ENCODE measurements at places on chromosomes 11 and 22.

GRCh38 chr11:37721485-37721884 is 1123.4 kb upstream of the RAG2 start:
- no peak for DNase-seq

GRCh38 chr11:64036087-64037026 is 626 bp downstream of the FLRT1 start:
- DNase-seq: no peak

DNA sequence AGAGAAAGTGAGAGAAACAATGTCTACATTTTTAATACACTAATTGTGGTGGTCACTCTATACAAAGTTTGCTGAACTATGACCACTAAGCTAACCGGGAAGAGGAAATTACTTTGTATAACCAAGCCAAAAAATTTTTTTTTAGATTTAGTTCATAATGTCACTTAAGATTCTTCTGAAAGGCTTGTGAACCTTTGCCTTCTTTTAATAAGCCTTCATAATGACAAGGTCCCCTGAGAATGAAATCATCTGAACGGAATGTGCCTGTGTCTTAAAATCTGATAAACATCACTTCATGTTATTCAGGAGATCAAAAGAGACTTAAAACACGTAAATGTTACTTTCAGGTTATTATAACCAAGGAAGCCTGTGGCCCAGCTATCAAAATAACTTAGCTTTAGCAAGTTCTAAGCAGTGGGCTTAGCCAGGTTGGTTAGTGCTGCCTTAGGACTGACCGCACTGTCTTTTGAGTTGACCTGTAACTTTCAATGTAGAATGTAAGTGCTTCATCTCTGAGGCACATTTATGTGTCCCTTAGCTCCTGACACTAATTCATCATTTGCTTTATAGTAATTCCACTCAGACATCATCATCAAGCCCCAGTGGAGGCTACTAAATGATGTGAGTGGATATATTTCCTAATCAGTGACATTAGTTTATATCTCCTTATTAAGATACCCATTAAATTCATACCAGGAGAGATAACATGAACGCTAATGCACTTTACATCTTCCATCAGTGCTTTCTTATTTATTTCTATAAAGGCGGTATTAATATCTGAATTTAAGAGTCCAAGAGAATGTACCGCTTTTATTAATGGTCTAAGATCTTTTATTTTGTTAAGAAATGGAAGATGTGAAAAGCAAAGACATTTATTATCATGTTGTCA is 122.5 kb downstream of the WNT11 start:
- no peak for DNase-seq

DNA sequence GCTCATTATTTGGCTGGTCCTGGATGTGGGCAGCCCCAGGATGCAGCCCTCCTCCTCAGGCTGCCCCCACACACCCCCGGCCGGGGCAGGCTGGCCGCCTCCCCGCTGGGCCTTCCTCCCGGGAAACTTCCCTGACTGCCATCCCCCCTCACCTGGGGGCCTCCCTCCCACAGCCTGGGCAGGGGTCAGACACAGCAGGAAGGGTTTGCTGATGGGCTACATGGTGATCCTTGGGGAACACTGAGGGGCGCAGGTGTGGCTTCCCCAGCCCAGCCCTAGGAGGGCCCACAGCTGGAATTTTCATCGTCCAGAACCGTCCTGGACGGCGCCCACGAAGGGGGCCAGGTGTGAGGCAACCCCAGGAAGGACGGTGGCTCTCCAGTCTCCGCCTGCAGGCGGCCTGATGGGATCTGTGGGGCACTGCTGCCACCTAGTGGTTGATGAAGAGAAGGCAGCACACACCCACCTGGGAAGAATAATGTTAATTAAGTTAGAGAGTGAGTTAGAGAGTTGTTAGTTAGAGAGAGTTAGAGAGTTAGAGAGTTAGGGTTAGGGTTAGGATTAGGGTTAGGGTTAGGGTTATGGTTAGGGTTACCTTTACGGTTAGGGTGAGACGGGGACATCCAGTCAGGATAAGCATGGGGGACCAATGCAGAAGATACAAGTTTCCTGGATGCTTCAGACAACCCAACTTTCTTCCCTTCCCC is 75.9 kb upstream of the PRR5 start:
- peak; percentile 88 for DNase-seq

DNA sequence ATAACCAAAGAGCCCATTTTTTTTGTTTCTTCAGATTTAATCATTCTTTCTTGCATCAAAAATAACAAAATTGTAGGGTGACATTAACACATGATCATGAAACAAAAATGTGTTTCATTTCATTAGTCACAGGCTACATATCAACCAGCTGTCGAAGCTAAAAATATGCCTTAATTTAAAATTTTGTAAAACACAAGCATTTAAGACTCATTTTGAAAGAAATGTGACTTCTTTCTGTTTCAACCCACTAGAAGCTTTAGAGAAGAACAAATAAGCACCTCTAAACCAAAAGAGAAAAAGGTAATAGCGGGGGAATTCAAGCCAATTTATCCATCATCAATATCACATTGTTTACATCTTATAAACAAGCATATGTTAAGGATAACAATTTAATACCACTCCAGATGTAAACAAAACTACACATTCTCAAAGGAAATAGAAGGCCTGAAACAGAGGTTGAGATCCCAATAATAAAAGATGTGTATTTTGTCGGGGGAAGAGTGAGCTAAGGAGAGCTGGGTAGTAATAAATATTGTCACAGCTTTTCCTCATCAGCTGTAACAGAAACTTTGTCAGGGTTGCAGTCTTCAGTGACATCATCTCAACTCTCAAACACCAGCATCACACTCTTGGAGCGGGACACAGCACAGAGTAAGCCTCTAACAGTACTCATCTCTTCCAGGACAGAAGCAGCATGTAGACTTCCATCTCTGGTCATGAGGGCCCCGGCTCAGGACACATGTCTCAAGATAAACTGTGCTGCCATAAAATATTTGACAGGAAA is 42.0 kb downstream of the ALG9 start:
- no peak for DNase-seq

GRCh38 chr11:125948278-125949051 is 2.6 kb downstream of the VSIG10L2 start:
- DNase-seq: no peak
